WTC11 (cell line): ENCODE measurements at places on chromosomes 4 and X. TPM values are rescaled to one million over a fixed set of nuclear protein-coding genes. Genes with fewer than 3 reads are reported as not detected.

GRCh38 chrX:104330966-104331365 is 76.2 kb upstream of the ESX1 start:
- no peaks in the 10 kb centered on the region for H3K36me3 ChIP-seq
- H3K4me1 ChIP-seq, result no peaks in the 10 kb centered on the region

GRCh38 chr4:4541661-4542570 is at the start of gene STX18:
Gene STX18 (minus strand): TSS chr4:4542048. CDS start chr4:4541964, 84 bp downstream.
- peaks cover 15% of the 10 kb centered on the region for H3K36me3 ChIP-seq
- H3K27me3 ChIP-seq, result no peaks in the 10 kb centered on the region
- DNase-seq, result peak; percentile 88
- H3K27ac ChIP-seq, result peak within 1 kb of the TSS; percentile 98
- H3K4me1 ChIP-seq, result peaks cover 23% of the 10 kb centered on the region
- peak within 1 kb of the TSS; percentile 98 for H3K4me3 ChIP-seq

IQCM gene
- 0.11 TPM in 1 of 3 replicates, not detected in the others for total RNA-seq

TRIM61 gene
- 2.8 to 3.0 TPM (median 2.8 TPM) in 3 replicates for total RNA-seq

- H3K4me1 ChIP-seq, result peaks cover 32% of the 10 kb centered on the region
- H3K27me3 ChIP-seq, result no peaks in the 10 kb centered on the region
- no peaks in the 10 kb centered on the region for H3K36me3 ChIP-seq
- DNase-seq, result no peak
- no peak overlapping the region for H3K27ac ChIP-seq
Observed at GRCh38 chr4:76429636-76430035, 5.4 kb upstream of the SHROOM3 start.
